ENCODE measurements at places on chromosomes 11 and 22.

DNA sequence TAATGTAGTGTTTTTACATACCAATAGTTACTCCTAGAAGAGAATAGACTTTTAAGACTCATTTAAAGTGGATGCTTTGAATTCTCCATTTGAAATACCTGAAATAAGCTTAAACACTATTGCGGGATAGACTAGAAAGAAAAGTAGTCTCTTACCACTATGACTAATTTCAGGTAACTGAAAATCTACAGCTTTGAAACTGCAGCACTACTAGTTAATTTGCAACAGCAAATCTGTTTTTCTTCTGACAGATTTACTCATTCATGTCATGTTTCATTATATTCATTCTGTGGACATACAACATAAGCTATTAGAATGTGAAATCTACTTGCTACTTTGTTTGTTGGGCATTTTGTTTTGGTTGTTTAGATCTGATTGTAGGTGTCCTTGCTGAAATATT, 153.6 kb downstream of the MAML2 start:
- DNase-seq = no peak

GRCh38 chr11:72730737-72731136, 21.5 kb downstream of the ARAP1 start:
- DNase-seq = no peak

DNA sequence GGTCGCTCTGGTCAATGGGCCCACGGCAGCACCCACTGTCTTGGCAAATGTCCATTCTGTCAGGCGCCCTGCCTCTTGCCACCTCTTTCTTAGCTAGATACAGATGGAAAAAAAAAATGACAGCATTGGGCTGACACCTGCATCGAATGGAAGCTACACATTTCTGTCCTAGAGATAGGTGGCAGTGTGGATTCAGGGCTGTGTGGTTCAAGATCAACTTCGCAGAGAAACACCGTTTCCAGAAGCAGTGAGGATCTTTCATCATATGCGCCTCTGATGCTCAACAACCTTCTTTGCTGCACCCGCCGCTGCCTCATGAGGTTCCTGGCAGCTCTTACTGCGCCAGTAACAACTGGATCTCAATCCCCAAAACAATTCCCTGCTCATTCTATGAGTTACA, 236.3 kb downstream of the KIRREL3 start:
- DNase-seq = no peak

DNA sequence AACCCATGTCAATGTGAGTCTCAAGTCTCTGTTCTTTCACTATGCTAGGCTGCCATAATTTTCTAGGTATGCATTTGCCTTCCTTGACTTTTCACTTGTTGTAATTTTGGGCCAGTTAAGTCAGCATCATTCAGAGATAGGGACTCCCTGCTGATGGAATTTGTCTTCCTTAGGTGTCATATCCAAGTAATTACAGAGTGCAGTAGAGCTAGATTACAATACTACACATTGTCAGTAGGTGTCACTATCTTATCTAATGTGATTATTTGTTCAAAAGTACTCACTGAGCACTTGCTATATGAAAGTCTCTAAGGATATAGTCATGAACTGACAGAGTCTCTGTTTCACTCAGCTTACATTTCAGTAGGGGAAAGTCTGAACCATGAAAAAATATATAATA, 25.0 kb upstream of the SYN3 start:
- no peak for DNase-seq

DNA sequence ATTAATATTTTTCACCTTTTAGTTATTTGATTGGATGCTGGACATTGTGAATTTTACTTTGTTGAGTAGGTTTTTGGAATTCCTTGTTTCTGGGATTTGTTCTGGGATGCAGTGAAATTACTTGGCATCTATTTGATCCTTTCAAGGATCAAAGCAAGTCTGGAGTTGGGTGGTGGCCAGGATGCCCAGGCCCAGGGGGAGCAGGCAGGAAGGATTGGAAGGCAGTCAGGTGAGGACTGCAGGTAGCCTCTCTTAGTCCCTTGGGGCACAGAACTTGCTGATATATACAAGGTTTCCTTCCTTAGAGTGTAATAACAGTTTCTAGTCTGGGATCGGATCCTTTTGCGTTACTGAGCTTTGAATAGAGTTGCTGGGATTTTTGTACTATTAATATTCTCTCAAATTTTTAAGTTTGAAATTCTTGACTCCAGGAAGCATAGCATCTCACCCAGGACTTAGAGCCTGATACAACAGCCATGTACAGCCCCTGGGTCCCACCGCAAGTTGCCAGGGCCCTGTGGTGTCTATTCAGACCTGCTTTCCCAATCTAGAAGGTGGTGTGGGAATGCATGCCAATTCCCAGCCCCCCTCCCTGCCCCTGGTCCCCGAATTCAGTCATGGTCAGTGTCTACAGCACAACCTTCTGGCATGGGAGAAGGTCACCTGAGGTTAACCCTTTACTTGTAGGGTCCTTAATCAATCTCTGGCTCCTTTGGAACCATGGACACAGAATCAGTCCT, 6.1 kb downstream of the ZNF74 start:
- no peak for DNase-seq

DNA sequence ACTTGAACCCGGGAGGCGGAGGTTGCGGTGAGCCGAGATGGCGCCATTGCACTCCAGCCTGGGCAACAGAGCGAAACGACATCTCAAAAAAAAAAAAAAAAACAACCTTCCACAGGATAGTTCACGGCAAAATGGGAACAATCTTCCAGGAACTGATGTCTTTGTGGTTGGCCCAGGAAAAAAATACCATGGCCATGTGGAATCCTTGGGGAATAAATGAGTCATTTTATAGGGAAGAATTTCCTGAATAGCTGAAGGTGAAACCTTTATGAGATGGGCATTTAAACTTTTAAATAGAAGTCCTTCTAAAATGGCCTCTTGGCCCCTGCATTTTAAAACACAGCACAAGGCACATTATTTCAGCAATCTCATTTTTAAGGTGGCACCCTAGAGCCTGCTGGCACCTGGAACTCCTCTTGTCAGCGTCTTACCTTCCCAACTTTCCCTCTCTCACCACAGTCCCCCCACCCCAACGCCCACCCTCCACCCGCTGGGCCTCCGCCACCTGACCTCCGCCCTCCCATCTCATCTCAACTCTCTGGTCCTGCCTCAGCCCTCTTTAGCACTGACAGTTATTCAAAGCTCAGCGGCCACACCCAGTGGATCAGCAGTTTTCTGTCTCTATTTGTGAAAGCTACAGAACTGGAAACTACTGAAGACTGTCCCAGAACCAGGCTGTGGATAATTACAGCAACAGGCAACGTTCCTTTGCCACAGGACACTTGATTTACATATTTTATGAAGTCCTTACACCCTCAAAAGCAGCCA, 43.1 kb downstream of the SCGB1A1 start:
- DNase-seq = no peak

GRCh38 chr11:125261588-125261987, 97.0 kb downstream of the PKNOX2 start:
- DNase-seq = no peak

GRCh38 chr11:130037058-130037457, 32.6 kb upstream of the APLP2 start:
- DNase-seq = no peak

DNA sequence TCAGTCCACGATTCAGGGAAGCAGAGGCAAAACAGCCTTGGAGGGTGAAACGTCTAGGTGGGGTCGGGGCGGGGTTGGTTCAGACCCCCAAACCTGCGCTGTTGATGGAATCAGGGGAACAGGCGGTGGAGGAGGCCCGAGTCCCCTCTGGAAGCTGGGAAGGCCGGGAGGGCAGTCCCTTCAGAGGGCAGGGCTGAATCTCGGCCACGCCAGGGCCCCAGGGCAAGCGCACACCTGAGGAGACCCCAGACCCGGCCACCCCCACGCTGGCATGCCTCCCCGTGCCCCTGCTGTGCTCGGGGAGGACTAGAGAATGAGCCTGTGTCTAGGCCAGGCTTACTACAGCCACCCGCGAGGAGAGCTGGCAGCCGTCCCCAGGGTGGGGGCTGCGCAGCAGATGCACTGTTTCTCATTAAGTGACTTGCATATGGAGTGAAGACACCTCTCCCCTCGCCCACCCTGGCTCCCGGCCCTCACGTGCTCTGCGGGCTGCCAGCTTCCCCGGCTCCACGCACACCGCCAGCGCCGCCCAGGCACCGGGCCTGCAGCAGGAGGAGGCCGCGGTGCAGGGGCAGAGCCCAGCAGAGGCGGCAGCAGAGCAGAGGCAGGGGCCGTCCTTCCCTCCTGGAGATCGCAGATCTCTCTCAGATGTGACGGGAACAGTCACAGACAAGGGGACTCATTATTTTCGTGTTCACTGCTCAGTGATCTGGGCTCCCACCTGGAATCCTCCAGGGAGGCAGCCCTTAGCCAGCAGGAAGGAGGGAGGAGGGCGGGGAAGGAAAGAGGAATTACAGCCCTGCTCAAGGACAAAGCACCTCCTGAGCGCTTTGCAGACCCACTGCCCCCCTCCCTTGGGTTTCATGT, 47.1 kb upstream of the OPCML start:
- no peak for DNase-seq

GRCh38 chr11:29227811-29228210, 789.0 kb downstream of the KCNA4 start:
- no peak for DNase-seq

DNA sequence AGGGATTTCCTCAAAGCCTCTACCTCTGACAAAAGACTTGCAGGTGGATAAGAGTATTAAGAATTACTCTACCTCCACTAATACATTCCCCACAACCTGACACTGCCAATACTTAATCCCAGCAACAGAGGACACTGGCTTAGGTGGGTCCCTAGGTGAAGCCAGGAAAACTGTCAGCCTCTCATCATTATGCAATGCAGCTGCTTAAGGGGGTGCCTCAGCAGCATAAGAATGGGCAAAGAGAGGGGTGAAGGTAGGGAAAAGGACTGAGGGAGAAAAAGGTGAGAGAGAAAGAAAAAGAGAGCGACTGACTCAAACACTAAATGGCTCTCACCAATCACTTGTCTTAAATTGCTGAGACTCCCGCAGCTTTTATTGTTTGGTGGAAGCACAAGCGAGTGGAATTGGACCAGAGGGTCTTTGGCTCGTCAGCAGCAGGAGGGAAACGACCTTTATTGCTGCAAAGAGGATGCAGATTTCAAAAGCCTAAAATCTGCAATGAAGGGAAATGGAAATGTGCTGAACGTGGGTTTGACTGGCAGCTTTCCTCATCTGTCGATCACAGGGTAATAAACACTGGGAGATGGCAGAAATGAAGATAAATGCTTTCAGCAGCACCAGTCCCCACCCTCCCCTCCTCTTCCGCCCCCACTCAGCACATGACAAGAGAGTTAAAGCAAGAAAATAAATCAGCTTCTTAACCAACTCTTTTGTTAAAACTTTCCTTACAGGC, 64.9 kb upstream of the CHRM4 start:
- no peak for DNase-seq

DNA sequence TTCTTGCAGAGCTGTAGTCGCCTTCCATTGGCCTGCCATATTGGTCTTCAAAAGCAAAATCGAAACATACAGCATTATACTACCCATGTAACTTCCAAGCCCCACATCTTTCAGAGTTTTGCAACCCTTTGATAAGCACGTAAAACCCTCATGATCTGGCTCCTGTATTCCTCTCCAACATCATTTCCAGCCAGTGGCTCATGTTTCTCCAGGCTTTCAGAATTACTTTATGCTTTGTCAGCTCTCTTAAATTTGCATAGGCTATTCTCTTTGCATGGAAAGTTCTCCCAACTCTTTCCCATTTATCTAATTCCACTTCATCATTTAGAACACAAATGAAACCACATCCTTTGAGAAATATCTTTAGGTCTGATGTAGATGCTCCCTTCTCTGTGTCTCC, 67.8 kb upstream of the DDI1 start:
- DNase-seq = no peak

GRCh38 chr22:38843657-38844314, at the start of gene NPTXR:
TSS of gene NPTXR (minus strand) at chr22:38844028.
- peak; percentile 78 for DNase-seq

DNA sequence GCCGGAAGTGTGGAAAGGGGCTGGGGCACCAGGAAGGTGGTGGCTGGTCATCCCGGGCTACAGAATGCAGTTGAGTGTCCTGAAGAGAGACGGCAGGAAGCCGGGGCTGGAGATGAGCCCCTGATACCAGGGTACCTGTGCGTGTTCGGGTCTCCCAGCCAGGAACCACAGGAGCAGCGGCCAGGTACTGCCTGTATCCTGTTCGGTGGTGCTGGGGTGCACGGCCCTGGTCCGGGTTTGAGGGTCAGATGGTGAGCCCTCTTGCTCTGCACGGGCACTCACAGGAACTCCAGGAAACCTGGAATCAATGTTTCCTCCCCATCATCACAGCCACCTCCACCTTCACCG, 253.1 kb upstream of the B3GAT1 start:
- no peak for DNase-seq

- no peak for DNase-seq
These were observed 8.9 kb downstream of the EHBP1L1 start for GRCh38 chr11:65584723-65585171.

DNA sequence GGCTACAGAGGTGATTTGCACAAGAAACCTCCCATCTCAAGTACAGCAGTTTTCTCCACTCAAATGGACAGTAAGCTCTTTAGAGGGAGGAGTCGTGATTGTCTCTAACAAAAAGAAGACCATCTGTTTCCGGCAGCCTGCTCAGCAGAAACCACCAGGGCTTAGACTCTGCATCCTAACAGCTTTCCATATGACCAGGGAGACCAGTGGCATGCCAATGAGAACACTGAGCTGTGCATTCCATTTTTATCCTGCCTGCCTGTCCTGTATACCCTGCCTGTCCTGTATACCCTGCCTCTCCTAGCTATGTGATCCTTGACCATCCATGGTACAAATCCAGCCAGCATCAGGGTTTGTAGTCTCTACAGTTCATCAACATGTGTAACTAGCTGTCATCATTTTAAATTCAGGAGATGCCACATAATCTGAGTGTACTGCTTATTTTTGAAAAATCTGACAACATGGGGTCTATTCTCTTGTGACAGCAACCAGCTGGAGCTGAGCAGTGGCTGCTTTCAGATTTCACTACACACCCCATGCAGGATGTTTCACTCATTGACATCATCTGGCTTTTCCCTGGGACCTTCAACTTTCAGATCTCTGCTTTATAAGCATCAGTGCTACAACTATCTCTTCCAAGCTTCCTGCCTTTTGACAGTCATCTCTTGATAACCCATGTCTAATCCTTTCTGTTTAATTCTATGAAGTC, 50.5 kb upstream of the POU2AF2 start:
- no peak for DNase-seq

DNA sequence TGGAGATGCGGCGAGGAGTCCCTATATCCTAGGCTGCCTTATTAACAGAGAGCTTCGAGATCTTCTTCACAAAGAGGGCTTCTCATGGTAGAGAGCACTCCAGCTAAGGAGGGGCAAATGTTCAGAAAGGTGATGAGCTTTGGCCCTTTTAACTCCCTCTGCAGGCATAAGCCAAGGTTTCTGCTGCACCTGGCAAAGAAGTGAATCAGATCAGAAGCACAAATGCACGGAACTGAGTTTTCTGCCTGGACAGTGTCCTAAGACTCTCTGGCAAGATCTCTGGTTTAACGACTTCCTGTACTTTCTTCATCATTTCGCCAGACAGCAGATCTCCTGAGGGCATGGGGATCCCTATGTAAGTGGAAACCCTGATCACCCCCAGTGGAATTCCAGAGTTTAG, 37.2 kb downstream of the POU2AF3 start:
- no peak for DNase-seq

Measured in C1 segment of cervical spinal cord (tissue), 14 donors.